ENCODE measurements at places on chromosomes 2 and 18.
A peak's percentile ranks its signal among the peaks of the same experiment; 100 is the strongest.

GRCh38 chr2:88808652-88809051, 117.2 kb downstream of the RPIA start:
- DNase-seq, result no peak

DNA sequence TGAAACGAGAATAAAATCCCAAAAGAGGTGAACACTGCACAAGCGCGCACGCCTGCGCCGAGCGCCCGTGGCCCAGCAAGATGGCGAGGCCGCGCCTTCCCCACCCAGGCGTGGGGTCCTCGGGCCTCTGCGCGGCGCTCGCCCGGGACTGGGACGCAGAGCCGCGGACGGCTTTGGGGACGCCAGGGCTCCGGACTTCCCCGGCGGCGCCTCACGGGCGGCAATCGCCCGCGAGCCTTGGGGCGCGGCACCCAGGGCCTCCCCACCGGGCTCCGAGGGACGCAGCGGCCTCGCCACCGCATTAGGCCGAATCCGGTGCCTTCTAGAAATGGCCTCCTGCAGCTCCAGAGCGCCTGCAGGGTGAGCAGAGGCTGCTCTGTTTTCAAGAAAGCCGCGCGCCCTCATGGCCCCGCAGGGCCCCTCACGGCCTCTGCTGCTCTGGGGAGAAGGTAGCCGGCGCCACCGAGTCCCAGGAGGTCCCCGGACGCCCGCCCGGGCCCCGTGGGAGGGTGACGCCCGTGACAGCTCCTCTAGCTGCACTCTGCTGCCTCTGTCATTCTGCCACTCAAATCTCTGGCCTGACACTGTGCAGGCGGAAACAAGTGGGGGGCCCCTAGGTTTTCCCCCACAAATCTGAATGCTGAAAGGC, 35.9 kb upstream of the POMC start:
- no peak for DNase-seq

- no peak for DNase-seq
These were observed 138.5 kb upstream of the DLX2 start for GRCh38 chr2:172241222-172241621.

DNA sequence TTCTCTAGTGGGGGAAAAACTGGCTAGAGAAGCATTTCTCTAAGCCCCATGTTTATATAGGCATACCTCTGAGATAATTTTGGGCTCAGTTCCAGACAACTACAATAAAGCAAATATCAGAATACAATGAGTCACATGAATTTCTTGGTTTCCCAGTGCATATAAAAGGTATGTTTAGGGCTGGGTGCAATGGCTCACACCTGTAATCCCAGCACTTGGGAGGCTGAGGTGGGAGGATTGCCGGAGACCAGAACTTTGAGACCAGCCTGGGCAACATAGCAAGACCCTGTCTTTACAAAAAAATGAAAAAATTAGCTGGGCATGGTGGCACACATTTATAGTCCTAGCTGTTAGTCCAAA, 22.2 kb downstream of the TSN start:
- peak; percentile 31 for DNase-seq

- DNase-seq, result peak; percentile 15
These were observed 184.9 kb downstream of the AFF3 start for GRCh38 chr2:99957332-99958133.

DNA sequence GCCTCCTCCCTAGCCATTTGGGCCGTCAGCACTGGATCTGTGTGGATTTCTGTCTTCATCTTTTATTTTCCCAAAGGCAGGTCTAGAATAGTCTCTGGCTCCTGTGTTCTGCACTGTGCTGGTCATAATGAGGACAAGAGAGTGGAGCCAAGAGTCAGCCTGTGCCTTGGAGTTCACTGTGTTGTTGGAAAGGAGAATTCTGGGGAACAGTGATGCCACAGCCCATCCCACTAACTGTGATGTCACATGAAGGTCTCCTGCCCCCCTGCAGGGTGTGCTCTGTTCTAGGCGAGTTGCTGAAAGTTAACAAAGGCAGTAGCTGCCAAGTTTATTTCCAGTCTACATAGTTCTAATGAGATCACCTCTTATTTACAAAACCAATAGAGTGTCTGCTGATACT, 248.5 kb downstream of the TPGS2 start:
- DNase-seq, result peak; percentile 48

DNA sequence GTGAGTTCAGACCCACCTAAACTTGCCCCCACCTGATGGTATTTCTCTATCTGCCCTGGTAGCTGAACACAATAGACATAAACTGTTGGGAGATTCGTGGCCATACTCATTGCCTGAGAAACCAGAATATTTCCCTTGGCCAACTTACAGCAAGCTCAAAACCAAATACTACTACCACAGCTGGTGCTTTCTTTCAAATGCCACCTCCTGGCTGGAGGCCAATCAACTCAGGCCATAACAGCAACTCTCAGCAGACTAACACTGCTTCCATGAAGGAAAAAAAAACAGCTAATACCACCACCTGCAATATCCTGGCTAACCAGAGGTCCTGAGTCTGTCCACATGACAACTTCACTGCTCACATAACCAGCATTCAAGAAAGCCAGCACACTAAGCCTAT, 373.1 kb downstream of the CMPK2 start:
- no peak for DNase-seq

All from fibroblast of skin of left biceps (primary cell).